ENCODE measurements at places on chromosomes 13 and 19. TPM values are rescaled to one million over a fixed set of nuclear protein-coding genes. Genes with fewer than 3 reads are reported as not detected.

DNA sequence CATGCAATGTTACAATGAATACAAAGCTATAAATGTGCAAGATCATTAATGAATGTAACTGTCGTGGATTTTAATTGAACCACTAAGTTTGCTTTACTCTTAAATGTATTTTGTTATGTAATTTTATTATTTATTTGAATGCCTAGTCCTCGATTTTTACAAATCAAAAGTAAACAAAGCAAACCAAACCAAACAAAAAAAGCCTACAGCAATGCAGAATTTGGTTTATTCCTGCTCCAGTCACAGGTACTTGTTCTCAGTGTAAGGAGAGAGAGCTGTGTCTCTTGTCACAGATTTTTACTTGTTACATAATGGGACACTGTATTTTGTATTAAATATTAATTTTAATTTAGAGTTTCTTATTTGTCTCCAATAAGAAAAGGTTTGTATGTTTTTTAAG is 584.3 kb upstream of the SLITRK6 start:
- no peak for DNase-seq

RASA3 gene
- total RNA-seq = 38.6 TPM

CGB5 gene
- total RNA-seq = not detected

DNA sequence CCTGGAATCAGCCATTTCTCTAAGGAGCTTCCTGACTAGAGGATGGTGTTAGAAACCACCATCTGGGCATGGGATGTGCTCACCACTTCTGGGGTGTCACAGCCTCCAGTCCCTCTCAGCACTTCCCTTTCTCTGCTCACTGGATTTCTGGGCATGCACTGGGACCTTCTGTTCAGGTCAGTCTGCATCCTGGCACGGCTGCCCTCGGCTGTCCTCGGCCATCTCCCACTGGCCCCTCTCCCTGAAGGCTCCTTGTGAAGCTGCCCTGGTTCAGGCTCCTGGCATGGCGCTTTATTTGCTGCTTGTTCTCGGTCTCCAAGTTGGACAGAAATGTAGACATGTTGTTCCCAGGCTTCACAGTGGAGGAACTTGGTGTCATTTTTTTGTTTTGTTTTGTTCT is 60.0 kb downstream of the TEX29 start:
- DNase-seq = no peak

DNA sequence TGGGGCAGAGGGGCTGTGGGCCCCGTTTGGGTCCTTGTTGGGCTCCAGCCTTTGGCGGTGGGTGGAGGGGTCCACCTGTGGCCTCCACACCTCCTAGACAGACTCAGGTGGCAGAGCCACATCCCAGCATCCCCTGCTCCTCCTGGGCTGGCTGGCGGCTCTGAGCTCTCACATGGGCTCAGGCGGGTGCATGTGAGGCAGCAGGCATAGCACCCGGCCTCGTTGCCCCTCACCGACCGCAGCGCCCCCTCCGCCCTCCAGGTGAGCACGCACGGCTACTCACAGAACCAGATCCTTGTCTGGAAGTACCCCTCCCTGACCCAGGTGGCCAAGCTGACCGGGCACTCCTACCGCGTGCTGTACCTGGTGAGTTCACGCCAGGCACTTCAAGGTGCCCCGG is 5.9 kb upstream of the TEKTIP1 start:
- no peak for DNase-seq

- DNase-seq = no peak
Observed at GRCh38 chr19:35117116-35117515, 1.5 kb downstream of the FXYD3 start.

GRCh38 chr13:81540777-81541176 is 1199.9 kb upstream of the SPRY2 start:
- no peak for DNase-seq

- DNase-seq = no peak
Observed at GRCh38 chr19:1161716-1162115, 12.4 kb downstream of the SBNO2 start.

- DNase-seq = no peak
Observed at GRCh38 chr13:88649855-88650254, 978.7 kb downstream of the SLITRK5 start.

STXBP2 gene
- total RNA-seq = 14.4 TPM

SHISA7 gene
- total RNA-seq = 27.6 TPM

DNA sequence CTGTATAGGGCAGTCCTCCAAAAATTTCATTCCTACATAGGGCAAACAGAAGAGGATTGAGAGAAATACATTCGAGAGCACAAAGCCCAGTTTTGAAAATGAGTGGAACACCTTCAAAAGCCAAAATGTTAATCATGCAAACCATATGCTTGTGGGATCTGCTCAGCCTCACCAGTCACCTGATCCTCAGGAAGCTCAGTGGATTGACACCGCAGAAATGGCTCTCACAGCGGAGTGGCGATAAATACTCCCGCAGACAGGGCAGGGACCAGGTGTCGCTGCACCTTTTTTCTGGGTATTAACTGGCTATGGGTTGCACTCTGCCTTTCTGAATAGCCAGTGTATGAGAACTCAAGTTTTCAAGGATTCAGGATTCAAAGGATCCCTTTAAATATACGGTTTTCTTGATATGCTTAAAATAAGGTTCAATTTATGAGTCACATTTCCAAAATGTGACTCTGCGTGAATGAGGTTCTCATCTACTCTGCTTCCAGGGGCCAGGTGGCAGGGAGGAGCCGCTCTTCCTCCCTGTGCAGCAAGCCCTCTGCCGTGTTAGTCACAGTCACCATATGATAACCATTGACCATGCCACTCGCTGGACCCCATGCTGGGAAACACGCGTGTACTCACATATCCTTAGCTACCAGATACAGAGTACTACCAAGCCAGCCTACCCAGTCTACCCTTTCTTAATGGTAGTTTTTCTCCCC is 18.3 kb upstream of the DHRS12 start:
- no peak for DNase-seq

FAM83E gene
- not detected for total RNA-seq
